ENCODE measurements at places on chromosomes 4 and X.

DNA sequence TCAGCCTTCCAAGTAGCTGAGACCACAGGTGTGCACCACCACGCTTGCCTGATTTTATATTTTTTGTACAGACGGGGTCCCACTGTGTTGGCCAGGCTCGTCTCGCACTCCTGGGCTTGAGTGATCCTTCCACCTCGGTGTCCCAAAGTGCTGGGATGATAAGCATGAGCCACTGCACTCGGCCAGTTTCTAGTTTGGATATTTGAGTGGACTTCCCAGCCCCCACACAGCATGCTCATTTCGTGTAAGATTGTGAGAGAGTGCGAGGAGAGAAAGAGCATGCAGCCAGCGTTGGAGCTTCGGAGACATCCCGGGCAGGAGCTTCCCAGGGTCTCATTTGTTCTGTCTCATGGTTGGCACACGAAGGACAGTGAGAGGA, 31.8 kb downstream of the ARSD start:
- DNase-seq: no peak

DNA sequence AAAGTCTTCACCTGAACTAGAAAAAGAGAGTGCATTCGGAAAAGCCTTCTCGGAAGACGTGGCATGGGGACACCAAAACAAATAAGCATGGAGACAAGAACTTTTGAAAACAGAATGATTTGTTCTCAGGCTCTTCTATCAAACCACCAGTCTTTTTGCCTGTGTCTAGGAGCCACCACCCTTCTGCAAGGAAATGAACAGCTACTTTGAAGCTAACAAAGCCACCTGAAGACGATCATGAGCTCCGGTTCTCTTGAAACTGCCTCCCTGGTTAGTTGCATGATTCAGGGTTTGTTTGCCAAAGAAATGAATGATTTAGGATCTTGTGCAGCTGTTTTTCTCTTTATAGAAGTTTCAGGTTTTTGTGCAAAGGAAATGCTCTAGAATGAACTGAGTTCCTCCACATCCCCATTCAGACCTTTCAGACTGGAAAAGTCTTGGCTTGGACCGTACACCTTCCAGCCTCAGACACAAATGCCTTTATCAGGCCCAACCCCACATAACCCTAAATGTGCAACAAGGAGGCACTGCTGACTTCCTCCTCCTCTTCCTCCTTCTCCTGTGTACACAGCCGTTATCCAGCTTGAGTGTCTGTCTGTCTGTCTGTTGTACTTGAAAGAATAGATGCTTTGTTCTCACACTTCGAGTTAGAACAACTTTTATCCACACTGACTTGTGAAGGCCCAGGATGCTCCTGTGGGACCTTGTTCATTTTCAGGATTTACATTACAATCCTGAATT, 334.8 kb upstream of the KLF3 start:
- no peak for DNase-seq

- no peak for DNase-seq
These were observed 30.4 kb downstream of the STOX2 start for GRCh38 chr4:183935355-183936005.

- no peak for DNase-seq
These were observed 129.9 kb downstream of the SPRY1 start for GRCh38 chr4:123526511-123526910.

GRCh38 chrX:138946926-138947325, 235.4 kb upstream of the FGF13 start:
- no peak for DNase-seq

- no peak for DNase-seq
These were observed 38.6 kb downstream of the NELFA start for GRCh38 chr4:1969928-1970723.

- no peak for DNase-seq
These were observed 32.9 kb upstream of the ETNPPL start for GRCh38 chr4:108795733-108796132.

DNA sequence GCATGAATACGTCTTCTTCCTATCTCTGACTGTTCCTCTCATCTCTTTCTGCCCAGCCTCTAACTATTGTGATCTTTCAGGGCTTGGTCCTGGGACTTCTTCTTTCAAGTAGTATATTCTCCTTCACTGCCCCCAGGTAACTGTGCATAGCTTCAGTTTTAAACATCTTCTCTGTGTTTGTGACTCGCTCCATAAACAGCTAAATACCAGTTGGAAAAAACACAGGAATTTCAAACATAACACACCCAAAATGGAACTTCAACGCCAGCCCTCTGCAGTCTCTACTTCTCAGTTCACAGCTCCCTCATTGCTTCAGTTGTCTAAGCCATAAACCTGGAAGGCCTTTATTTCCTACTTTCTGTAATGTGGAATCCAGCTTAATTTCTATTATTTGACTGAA, 16.6 kb downstream of the TRIML2 start:
- DNase-seq: no peak
